Activated CD8-positive, alpha-beta memory T cell treated with anti-CD3 and anti-CD28 coated beads for 1 hour (primary cell): ENCODE measurements at places on chromosomes 6 and 20.

DNA sequence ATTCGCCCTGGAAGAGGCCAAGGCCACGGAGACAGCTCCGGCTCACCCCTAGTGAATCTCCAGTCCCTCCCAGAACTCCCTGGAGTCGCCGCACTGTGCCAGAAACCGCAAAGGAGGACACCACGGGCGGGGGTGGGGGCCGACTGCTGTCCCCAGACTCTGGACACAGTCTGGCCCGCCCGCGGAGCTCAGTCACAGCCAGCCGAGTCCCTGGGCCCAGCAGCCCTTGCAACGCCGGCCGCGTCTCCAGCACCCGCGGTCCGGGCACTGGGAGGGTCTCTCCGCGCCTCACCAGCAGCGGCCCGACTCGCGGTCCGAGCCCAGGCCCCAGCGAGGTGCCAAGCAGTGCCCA is 518 bp downstream of the PEX6 start:
- DNase-seq = no peak

- DNase-seq = no peak
Observed at GRCh38 chr6:73727114-73727513, 31.1 kb downstream of the CD109 start.

DNA sequence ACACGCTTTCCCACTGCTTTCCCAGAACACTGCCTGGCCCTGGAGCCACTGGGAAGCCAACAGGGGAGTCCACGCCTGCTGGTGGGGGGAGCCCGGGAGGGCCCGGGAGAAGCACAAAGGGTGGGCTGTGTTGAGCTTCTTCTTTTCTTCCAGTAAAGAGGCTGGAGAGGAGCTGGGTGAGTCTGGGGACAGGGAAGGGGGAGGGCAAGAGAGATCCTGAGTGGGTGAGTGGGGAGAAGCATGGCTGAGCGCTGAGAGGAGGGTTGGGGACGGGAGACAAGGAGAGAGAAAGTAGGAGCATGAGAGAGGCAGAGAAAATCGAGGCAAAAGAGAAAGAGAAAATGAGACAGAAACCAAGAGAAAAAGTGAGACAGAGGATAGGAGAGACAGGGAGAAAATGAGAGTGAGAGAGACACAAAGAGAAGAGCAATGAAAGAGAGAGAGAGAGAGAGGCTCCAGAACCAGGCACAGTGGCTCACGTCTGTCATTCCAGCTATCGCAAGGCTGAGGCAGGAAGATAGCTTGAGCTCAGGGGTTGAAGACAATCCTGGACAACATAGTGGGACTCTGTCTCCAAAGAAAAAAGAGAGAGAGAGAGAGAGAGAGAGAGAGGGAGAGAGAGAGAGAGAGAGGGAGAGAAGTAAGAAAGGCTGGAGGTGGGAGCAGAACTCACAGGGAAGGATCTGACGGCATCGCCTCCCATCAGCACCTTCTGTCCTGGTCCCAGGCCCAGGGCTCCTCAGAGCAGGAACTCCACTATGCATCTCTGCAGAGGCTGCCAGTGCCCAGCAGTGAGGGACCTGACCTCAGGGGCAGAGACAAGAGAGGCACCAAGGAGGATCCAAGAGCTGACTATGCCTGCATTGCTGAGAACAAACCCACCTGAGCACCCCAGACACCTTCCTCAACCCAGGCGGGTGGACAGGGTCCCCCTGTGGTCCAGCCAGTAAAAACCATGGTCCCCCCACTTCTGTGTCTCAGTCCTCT is 2.0 kb downstream of the LST1 start:
- DNase-seq = no peak

DNA sequence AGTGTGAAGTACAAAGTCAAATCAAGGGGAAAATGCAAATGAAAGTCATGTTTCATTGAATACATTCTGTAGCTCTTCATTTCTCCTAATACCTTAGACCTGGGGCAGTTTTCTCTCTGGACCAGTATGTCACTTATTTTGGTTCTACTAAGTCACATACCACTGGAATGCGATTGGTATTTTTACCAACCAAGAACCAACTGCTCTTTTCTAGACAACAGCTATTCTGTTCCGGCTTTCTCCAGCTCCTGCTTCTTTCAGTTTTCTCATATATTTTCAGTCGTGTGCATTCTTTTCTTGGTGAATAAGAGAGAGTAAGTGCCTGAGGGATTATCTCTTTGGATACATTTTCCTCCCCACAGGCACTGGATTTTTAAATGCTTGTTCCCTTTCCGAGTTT is 39.2 kb upstream of the SPACA1 start:
- DNase-seq = no peak

DNA sequence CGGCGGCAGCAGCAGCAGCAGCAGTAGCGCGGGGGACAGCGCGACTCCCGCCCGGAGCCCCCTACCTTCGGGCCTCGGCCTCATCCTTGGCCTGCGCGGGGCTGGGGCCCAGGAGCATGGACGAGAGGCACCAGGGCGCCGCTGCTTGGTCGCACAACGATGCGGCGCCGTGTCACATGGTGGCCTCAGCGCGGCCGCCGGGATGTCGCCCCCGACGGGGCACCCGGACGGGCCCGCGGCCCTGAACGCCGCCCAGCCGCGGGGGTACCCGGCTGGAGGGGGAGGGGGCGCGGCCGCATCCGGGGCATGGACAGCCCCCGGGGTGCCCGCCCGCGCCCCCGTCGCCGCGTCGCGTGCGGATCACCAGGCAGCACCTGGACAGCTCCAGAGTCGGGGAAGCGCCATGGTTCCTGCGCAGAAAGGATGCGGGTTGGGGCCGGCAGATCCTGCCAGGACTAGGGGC is 57.1 kb downstream of the CDH22 start:
- DNase-seq = no peak

DNA sequence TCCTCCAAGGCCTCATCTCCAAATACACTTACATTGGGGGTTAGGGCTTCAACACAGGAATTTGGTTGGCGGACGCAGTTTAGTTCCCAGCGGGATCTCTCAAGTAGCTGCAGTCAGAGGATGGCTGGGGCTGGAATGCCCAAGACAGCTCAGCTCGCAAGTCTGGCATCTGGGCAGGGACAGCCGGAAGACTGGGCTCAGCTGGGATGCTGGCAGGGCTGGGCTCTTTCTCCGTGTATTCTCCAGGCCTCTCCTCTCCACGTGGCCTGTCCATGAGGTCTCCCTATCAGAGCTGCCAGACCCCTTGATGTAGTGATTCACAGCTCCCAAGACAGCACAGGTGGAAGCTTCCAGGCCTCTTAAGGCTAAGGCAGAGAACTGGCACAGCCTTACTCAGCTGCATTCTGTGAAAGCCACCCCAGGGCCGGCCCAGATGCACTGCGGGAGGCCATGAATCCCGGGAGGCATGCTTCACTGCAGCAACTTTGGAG is 5.0 kb downstream of the FGD2 start:
- DNase-seq = no peak

- no peak for DNase-seq
Observed at GRCh38 chr20:47258745-47259695, 97.5 kb downstream of the ZMYND8 start.

DNA sequence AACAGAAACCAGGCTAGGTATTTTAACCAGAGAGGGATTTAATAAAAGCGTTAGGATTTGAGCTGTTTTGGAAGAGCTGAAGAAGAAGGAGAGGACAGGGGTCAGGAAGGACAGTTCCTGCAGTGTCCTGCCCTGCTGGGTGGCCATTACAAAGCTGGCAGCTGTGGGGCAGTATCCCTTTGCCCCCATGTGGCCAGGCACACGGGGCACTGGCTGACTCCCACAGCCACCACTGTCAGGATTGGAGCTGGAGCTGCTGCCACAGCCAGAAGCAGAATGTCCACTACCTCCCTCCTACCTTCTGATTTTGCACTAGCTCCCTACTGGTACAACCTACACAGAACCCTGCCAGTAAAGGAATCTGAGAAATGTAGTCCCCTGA is 46.5 kb downstream of the SLC22A3 start:
- DNase-seq = no peak

GRCh38 chr20:50376179-50376887 is 133.8 kb upstream of the PTPN1 start:
- DNase-seq = no peak

DNA sequence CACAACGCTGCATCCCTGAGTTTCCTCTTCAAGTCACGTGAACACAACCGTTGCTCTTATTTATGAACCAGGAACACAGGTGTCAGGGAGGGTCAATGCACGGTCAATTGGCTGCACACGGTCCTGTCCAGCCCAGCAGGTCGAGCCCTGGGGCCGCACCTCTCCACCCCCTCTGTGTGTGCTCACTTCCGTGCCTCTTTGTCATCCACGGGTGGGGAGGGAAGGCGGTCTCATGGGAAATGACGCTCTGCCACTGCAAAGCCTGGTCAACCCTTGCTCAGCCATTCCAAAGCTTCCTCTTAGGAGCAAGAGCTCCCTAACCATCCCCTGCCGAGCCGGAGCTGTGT is 38.7 kb downstream of the DACT2 start:
- no peak for DNase-seq

DNA sequence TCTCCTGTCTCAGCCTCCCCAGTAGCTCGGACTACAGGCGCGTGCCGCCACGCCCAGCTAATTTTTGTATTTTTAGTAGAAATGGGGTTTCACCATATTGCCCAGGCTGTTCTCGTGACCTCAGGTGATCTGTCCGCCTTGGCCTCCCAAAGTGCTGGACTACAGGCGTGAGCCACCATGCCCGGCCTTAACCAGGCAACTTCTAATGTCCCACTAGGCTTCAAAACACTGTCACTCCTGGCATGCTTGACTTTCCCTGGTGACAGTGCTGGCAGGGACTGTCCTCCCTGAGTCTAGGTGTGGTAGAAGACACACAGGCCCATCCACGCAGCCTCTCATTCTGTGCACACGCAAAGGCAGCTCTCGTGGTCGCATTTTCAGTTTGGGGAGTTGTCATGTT is 11.6 kb upstream of the EZR start:
- DNase-seq = no peak

- no peak for DNase-seq
Observed at GRCh38 chr6:118876198-118876597, 17.8 kb upstream of the ASF1A start.

GRCh38 chr6:112956696-112957535 is 609.8 kb downstream of the RFPL4B start:
- DNase-seq = no peak

- no peak for DNase-seq
Observed at GRCh38 chr20:37515876-37516275, 5.2 kb upstream of the NNAT start.

DNA sequence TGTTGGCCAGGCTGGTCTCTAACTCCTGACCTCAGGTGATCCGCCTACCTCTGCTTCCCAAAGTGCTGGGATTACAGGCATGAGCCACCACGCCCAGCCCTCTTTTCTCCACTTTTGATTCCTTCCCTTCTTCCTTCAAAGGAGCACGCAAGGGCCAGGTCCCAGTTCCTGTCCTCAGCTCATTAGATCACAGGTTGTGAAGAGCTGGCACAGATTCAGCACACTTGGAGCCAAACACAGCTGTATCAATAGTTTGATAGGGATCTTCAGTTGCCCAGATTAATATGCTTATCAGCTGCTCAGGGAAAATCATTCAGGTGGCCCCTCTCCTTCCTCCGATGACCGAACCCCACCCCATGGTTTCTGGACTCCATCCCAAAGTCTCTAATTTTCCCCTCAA is 14.4 kb upstream of the SLC22A23 start:
- DNase-seq = no peak

DNA sequence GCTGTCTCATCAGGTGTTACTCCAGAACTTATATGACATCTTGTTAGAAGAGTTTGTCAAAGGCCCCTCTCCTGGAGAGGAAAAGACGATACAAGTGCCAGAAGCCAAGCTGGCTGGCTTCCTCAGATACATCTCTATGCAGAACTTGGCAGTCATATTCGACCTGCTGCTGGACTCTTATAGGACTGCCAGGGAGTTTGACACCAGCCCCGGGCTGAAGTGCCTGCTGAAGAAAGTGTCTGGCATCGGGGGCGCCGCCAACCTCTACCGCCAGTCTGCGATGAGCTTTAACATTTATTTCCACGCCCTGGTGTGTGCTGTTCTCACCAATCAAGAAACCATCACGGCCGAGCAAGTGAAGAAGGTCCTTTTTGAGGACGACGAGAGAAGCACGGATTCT is 43.7 kb upstream of the SMIM28 start:
- DNase-seq = no peak

- DNase-seq = no peak
Observed at GRCh38 chr6:13034316-13034715, 294.0 kb downstream of the TBC1D7 start.
